NCI-H774 (cell line): ENCODE measurements at places on chromosomes 3 and 15.

DNA sequence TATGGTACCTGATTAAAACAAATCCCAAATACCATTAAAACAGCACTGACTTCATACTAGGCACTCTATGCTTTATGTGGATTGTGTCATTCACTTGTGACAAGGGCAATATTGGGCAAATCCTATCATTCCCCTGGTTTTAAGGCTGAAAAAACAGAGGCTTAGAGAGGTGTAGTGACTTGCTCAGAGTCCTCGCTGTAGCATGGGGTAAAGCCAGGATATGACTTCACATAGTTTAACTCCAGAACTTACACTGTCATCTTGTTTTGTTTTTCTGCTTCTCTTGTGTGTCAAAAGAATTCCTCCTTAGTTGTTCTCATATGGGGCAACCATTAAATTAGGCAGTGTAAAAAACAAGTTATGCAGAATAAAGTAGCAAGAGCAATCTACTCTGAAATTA, 40.3 kb upstream of the ICE2 start:
- DNase-seq = no peak

- DNase-seq = no peak
Observed at GRCh38 chr3:159751146-159751545, 237.5 kb upstream of the IL12A start.

DNA sequence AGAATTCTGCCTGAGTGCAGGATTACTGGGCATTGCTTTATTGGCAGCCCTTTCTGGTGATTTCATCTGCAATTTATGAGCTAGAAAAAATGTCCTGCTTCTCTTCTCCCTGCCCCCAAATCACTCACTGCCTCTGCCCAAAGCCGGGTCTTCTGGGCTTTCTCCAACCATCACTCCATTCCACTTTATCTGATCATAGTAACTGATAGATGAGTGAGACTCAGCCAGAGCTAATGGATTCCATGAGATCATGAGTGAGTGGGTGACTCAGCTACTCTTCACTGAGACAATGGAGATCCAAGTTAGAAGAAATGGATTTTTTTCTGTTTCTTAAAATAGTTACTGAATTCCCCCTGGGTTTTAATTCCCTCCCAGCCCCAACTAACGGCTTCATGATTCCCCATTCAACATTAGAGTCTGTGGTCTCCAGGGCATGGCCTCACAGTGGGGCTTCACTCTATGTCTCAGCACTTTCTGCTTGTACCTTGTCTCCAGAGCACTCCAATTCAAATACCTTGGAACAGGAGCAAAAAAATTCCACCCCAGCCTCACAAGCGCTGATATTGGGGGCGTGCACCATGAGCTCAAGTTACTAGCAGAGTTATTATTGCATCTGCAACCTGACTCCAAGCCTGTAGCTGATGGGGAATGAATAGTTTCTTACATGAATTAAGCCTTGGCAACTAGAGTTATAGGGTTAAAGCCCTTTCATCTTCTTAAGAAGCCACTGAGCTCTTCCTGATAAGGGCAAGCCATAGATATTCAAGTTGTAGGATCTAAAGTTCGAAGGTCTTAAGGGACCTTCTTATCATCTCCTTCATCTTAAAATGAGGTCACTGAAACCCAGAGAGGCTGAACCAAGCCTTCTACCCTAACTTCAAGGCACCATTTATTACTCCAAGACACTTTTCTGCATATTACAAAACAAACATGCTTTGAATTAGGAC, 85.9 kb downstream of the AGBL1 start:
- DNase-seq = no peak

GRCh38 chr3:129628169-129628522, 21.7 kb upstream of the PLXND1 start:
- no peak for DNase-seq

DNA sequence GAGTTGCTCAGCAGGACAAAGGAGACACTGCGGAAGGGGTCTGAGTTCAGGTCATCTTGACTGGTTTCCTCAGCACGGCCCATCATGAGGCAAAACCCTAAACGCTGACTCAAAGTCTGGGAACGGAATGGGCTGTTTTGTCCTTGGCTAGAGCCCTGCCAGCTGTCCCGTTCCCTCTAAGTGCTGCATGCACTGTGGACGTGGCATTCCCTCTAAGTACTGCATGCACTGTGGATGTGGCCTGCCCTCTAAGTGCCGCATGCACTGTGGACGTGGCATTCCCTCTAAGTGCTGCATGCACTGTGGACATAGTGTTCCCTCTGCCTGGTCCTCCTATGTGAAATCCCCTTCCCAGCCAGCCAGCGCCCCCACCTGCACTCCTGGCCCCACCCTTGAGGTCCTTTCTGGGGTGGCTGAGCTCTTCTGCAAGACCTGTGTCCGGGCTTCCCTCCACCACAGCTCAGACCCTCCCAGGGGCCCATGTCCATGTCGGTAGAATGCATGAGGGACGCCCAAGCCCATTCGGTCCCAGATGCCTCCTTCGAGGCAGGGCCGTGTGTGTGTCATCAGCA, 36.7 kb downstream of the TM2D3 start:
- no peak for DNase-seq

DNA sequence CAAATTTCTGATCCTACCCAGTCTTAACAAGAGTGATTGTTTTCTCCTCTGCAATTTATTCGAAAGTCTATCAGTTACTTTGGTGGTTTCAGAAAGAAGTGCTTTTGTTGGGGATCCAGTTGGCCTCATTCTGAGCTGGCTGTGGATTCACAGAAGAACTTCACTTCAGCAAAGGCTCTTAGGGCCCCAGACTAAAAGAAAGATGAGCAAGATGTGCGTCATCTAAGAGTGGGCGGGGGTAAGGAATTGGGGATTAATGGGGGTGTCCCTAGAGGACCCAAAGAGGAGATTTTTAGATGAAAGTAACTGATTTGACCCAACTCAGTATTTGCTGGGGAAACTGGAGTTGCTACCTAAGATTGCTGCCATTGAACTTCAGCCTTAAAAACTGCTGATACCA, 63.9 kb upstream of the TSEN2 start:
- no peak for DNase-seq

- no peak for DNase-seq
Observed at GRCh38 chr3:173725507-173725906, 328.0 kb downstream of the NLGN1 start.

- DNase-seq = no peak
Observed at GRCh38 chr3:65875393-65876027, 163.2 kb downstream of the MAGI1 start.

GRCh38 chr3:152243301-152243711, 25.4 kb upstream of the MBNL1 start:
- no peak for DNase-seq
